H1 (cell line): ENCODE measurements at places on chromosomes 7 and 10. TPM values are rescaled to one million over a fixed set of nuclear protein-coding genes. Genes with fewer than 3 reads are reported as not detected.

GRCh38 chr7:102220960-102221800 is 65.5 kb upstream of the SH2B2 start:
- DNase-seq: no peak

- no peak for DNase-seq
These were observed 121.1 kb downstream of the BBS9 start for GRCh38 chr7:33250421-33250871.

DNA sequence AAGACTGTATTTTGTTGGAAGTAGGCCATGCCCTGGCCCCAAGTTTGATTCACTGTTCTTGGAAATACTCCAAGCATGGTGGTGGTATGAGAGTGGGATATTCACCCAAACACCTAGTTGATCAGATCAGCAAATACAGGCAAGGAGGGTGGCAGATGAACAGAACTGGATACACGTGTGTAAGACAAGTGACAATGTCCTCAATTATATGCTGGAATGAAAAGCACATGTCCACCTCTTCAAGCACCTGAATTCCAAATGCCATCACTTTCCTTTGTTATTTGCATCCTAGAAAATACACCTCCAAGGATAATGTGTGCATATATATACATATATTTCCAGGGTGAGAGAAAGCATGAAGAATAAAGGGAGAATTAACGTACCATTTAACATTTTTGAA is 131.8 kb upstream of the ZEB1 start:
- DNase-seq: no peak

DNA sequence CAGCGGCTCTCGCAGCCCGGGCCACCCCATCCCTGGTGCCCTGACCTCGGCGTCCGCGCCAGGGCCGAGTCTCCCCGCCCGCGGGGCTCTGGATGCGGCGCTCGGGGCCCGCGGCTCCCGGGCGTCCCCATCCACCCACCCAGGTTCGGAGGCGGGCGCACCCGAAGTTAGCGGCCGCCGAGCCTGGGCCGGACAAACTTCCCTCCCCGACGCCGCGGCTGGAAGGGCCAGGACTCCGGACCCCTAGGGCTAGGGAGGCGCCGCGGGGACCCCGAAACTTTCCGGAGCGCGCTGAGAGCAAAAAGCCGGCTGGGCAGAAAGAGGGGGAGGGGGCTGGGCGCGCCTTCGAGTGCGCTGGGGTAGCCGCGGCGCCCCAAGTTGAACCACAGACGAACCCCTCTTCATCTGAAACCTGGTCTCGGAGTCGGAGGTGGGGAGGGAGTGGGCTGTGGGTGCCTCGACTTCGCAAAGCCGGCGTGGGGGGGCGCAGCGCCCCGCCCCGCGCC is 3.7 kb upstream of the ELFN1 start:
- DNase-seq: peak; percentile 59

The ADRB1 gene
- total RNA-seq: 0.17 and 0.48 TPM in 2 replicates

The ZNF22 gene
- 42.5 and 45.2 TPM in 2 replicates for total RNA-seq

The TMEM270 gene
- not detected in 2 replicates for total RNA-seq

The CALML5 gene
- 0.38 TPM in 1 of 2 replicates, not detected in the other for total RNA-seq

The SPDYE3 gene
- total RNA-seq: not detected in 2 replicates

The RHEB gene
- total RNA-seq: 119 and 132 TPM in 2 replicates
